ENCODE measurements at places on chromosomes 7 and 10.
A peak's percentile ranks its signal among the peaks of the same experiment; 100 is the strongest.

GRCh38 chr7:105876964-105877601 is 684 bp upstream of the ATXN7L1 start:
- H3K27me3 ChIP-seq, result peaks cover 23% of the 10 kb centered on the region
- peaks cover 8% of the 10 kb centered on the region for H3K36me3 ChIP-seq
- no peak overlapping the region for H3K27ac ChIP-seq
- DNase-seq, result peak; percentile 61
- H3K4me3 ChIP-seq, result peak overlapping the region; percentile 78

- peaks cover 59% of the 10 kb centered on the region for H3K4me1 ChIP-seq
- H3K27ac ChIP-seq, result no peak overlapping the region
- DNase-seq, result peak; percentile 6
Measured at GRCh38 chr7:30467271-30467670, 11.3 kb downstream of the NOD1 start.

DNA sequence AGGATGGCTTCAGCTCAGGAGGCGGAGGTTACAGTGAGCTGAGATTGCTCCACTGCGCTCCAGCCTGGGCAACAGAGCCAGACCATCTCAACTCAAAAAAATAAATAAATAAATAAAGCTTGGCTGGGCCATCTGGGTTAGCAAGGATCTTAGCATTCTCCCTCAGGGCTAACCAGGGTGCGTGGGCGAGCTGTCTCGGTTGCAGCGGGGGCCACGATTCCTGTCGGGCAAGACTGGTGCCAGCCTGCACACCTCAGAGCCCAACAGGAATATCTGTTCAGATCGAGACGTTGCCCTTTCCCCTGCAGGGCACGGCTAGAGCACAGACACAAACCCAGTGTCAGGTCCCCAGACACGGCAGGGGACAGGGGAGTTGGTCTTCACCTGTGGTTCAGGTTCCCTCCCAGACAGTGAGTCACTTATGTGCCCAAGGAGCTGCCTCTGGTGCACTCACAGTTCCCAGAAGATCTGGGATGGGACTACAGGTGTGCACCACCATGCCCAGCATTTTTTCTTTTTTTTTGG is 75.5 kb upstream of the GTF2I start:
- H3K27ac ChIP-seq, result no peak overlapping the region
- H3K4me1 ChIP-seq, result peaks cover 13% of the 10 kb centered on the region
- H3K27me3 ChIP-seq, result no peaks in the 10 kb centered on the region
- H3K36me3 ChIP-seq, result peaks cover 12% of the 10 kb centered on the region
- H3K4me3 ChIP-seq, result no peak overlapping the region

- no peaks in the 10 kb centered on the region for H3K27me3 ChIP-seq
- no peaks in the 10 kb centered on the region for H3K36me3 ChIP-seq
- no peak overlapping the region for H3K27ac ChIP-seq
- DNase-seq, result no peak
- no peak overlapping the region for H3K4me3 ChIP-seq
- no peaks in the 10 kb centered on the region for H3K4me1 ChIP-seq
Measured at GRCh38 chr7:122183106-122183505, 39.1 kb upstream of the AASS start.

GRCh38 chr7:17054836-17055235 is 173.1 kb upstream of the AGR3 start:
- DNase-seq, result no peak
- H3K4me1 ChIP-seq, result peaks cover 10% of the 10 kb centered on the region
- H3K4me3 ChIP-seq, result no peak overlapping the region
- H3K27me3 ChIP-seq, result peaks cover 2% of the 10 kb centered on the region
- H3K36me3 ChIP-seq, result peaks cover 5% of the 10 kb centered on the region
- H3K27ac ChIP-seq, result no peak overlapping the region

DNA sequence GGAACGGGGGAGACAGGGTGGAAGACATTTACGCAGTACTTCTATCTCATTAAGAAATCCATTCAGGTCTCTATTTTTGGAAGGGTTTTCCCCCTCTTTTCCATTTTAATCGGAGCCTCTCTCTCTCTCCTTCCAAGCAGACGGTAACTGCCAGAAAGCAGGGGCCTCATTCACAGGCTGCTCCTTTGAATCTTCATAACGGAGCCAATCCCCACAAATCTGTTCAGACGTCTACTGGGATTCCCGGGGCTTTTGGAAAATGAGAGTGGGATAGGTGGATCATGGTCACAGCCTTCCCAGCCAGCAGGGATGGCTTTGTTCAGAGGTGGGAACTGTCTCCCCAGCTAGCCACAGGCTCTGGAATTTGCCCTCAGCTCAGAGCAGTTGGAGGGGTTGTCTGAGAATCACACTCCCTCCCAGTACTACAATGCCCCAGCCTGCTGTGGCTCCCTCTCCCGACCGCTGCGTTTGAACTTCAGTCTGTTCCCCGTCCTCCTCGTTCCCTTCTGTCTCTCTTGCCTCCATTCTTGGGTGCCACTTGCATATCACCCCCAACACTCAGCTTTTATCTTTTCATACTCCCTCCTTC is 413.6 kb downstream of the PLXNA4 start:
- H3K36me3 ChIP-seq, result no peaks in the 10 kb centered on the region
- H3K27ac ChIP-seq, result no peak overlapping the region
- H3K4me1 ChIP-seq, result peaks cover 29% of the 10 kb centered on the region
- DNase-seq, result no peak
- H3K27me3 ChIP-seq, result peaks cover 53% of the 10 kb centered on the region

DNA sequence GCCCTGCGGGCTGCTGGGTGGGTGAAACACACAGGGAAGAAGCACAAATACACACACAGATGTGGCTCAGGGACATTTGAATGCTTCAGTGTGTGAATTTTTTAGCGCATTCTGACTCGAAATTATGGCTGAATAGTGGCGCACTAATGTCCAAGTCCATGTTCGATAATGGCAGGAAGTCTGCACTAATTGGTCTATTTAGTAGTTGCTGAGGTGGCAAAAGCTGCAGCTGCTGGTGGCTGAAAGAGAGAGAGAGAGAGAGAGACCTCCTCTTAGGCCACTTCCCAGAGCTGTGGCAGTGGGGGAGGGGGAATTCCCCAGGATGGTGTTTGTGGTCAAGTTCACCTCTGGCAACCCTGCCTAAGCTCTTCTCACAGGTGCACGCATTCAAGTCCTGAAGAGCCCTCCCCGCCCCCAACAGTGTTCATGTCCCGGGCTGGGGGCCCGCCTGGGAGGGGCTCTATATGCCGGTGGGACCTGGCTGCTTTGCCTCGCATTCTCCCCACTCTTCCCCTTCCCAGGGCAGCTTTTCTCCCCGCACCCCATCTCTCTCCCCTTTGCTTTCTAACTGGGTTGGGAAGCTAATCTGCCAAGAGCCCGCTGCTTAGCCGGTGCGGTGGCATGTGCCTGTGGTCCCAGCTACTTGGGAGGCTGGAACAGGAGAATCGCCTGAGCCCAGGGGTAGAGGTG is 6.0 kb upstream of the MNX1 start:
- no peaks in the 10 kb centered on the region for H3K36me3 ChIP-seq
- no peak overlapping the region for H3K4me3 ChIP-seq
- peaks cover 8% of the 10 kb centered on the region for H3K4me1 ChIP-seq
- H3K27ac ChIP-seq, result no peak overlapping the region
- H3K27me3 ChIP-seq, result peaks cover 96% of the 10 kb centered on the region

DNA sequence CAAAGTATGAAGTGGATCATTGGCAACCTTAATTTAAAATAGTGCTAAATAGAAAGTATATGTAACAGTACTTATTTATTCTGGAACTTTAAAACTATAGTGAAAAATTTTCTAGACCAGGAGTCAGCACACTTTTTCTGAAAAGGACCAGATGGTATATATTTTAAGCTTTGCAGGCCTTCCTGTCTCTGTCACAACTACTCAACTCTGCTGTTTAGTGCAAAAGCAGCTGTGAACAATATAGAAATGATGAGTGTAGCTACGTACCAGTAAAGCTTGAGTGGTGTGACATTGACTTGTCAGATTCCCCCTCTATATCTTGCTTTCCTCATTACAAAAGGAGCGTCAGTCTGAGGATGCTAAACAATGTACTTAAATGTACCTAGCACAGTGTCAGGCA is 88.1 kb upstream of the IGFBP3 start:
- H3K4me3 ChIP-seq, result no peak overlapping the region
- no peaks in the 10 kb centered on the region for H3K27me3 ChIP-seq
- peak overlapping the region; percentile 22 for H3K27ac ChIP-seq
- no peaks in the 10 kb centered on the region for H3K36me3 ChIP-seq
- DNase-seq, result no peak
- H3K4me1 ChIP-seq, result peaks cover 13% of the 10 kb centered on the region

DNA sequence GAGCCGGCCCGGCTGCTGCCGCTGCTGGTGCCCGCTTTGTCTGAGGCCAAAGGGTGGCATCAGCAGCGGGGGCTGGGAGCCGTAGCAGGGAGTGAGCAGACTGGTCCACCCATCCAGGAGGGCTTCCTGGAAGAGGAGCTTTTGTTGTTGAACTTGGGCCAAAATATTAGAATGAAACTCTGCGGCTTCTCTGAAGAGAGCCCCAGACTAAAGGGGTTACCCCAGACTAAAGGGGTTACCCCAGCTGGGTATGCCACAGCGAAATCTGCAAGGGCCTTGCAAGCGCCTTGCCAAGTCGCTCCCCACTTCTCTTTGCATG is 154.7 kb upstream of the ZMIZ1 start:
- no peak for DNase-seq
- H3K4me3 ChIP-seq, result no peak overlapping the region
- no peaks in the 10 kb centered on the region for H3K36me3 ChIP-seq
- H3K4me1 ChIP-seq, result peaks cover 25% of the 10 kb centered on the region
- H3K27ac ChIP-seq, result no peak overlapping the region

DNA sequence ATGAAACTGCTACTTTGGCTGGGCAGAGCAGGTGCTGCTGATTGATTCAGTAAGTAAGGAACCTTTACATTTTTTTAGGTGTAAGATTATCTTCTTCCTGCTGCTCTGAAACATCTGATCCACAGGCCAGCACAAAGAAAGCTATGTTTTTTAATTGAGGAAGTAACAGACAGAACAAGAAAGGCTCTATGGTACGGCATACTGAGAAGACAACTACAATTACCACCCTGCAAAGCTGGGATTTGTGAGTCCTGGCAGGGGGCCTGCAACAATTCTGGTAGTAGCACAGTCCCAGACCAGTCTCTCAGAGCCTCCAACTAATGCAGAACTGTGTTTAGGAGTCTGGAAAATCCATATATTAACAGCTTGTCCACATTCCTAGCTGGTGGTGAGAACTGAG is 103.0 kb upstream of the LRRTM3 start:
- no peak for DNase-seq
- H3K4me3 ChIP-seq, result no peak overlapping the region
- no peaks in the 10 kb centered on the region for H3K36me3 ChIP-seq
